ENCODE measurements at places on chromosomes 5 and 9.

DNA sequence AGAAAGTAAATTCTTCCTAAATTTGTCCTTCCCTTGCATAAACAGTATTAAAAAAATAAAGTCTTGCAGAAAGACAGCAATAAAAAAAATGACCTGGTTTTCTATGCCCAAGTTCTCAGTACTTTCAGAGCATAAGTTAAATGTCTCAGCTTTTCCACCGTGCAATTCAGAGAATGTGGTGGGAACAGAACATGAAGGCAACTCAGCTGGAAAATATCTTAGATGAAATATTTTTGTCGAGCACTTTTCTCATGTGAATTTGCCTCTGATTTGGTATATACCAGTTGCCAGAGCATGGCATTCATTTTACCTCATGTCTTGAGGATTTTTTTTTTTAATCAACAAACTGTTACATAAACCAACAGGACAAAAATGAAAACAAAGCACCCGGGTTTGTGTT, 176.1 kb downstream of the CETN3 start:
- DNase-seq: no peak

DNA sequence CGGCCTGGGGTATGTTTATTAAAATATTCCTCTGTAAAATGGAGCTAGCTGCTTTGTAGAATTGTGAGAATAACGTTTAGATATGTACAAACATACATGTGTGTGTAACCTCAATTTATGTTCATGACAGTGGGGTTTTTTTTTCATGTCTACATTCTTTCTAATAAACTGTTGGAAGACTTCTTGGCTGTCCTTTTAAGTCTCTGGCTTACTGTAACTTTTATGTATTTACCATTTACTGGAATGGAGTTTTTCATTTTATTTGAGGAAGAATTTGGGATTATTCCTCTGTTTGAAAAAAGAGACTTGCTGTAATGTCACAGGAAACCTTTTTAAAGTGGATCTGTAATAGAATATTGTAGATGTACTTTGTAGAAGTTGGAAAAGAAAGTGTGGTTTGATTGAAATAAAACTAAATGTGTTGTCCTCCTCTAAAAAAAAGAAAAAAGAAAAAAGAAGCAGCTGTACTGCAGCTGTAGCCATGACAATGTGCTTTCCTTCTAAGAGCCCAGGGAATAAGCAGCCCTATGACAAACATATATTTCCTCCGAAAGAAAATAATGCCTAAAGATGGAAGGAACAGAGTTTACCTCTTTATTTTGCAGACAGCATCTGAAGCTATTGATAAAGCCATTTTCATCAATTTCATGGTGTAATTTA, 71.2 kb upstream of the FREM1 start:
- no peak for DNase-seq

GRCh38 chr5:151585970-151586369, 5.2 kb downstream of the FAT2 start:
- no peak for DNase-seq

- DNase-seq: no peak
Measured at GRCh38 chr5:159403906-159404681, 73.8 kb upstream of the IL12B start.

DNA sequence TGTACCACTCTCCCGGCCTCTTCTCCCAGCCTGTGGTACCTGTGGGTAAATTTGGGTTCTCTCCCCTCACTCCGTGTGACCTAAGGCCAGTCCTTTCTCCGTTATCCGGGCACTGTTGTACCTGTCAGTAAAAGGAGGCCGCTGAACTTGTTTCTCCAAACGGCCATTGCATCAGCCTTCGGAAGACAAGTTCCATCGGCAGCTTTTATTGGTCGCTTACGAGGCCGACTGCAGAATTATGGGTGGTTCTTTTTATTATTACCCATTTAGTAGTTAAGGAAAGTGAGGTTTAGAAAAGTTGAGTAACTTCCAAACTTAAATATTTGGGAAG, 558 bp downstream of the GRPEL2 start:
- peak; percentile 44 for DNase-seq

GRCh38 chr9:94029932-94030317, 54.3 kb upstream of the PTPDC1 start:
- no peak for DNase-seq

- no peak for DNase-seq
Measured at GRCh38 chr5:19488786-19489185, 499.2 kb downstream of the CDH18 start.

DNA sequence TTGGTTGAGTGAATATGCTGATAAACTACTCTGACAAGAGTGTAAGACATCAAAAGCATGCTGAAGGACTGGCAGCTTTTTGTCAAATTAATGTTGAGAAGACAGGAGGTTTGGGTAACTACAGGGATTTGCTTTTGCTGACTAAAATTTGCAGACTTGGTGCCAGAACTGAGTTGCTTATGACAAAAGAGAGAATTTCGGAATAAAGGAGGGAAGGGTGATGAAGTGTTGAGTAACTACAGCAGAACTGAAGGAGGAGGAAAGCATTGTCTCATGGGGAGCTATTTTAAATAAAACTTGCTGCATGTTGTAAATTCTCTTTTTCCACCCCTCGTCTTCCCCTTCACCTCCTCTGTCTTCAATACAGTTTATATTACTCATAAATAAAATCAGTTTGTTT, 296.1 kb downstream of the YTHDC2 start:
- DNase-seq: no peak

- peak; percentile 27 for DNase-seq
Measured at GRCh38 chr9:84404095-84404686, 63.6 kb upstream of the SLC28A3 start.

DNA sequence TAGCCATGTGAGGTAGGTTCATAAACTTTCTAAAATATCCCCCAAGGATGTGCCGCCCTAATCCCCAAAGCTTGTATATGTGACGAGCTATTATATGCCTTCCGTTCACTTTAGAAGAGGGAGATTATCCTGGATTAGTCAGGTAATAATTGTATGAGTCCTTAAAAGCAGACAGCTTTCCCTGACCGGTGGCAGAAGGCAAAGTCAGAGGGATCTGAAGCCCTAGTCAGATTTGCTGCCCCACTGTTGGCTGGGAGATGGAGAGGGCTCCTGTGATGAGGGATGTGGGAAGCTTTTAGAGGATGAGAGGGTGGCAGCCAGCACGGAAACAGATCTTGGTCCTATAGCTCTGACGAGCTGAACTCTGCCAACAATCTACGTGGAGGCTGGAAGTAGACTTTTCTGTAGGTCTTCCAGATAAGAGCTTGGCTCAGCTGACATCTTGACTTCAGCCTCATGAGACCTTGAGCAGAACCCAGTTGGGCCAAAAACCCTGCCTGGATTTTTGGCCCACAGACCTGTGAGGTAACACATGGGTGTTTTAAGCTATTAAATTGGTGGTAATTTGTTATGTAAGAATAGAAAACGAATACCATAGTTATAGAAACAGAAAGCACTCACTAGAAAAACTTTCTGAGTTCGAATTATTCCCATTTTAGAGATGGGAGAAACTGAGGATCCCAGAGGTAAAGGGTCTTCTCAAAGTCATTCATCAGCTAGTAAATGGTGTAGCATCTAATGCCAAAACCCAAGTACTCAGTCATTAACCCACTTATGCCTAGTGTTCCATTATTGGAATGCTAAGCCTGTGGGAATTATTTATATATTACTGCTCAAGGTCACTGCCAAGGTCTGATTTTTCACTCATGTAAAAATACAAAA, 48.9 kb downstream of the SH3PXD2B start:
- DNase-seq: no peak

- DNase-seq: no peak
Measured at GRCh38 chr5:180127682-180128670, 56.4 kb upstream of the RNF130 start.

- no peak for DNase-seq
Measured at GRCh38 chr5:155025895-155026294, 12.3 kb downstream of the KIF4B start.

DNA sequence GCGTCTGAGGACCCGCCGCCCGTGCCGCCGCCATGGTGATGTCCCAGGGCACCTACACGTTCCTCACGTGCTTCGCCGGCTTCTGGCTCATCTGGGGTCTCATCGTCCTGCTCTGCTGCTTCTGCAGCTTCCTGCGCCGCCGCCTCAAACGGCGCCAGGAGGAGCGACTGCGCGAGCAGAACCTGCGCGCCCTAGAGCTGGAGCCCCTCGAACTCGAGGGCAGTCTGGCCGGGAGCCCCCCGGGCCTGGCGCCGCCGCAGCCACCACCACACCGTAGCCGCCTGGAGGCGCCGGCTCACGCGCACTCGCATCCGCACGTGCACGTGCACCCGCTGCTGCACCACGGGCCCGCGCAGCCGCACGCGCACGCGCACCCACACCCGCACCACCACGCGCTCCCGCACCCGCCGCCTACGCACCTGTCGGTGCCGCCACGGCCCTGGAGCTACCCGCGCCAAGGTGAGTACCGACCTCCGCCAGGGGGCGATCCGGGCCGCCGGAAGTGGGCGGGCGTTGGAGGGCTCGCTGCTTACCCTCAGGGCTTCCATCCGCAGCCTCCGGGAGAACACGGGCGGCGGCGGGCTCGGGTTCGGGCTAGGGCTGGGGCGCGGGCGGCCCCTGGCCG, 8.5 kb downstream of the PRR7 start:
- DNase-seq: peak; percentile 93

- no peak for DNase-seq
Measured at GRCh38 chr5:175070283-175070682, 345.9 kb downstream of the MSX2 start.

DNA sequence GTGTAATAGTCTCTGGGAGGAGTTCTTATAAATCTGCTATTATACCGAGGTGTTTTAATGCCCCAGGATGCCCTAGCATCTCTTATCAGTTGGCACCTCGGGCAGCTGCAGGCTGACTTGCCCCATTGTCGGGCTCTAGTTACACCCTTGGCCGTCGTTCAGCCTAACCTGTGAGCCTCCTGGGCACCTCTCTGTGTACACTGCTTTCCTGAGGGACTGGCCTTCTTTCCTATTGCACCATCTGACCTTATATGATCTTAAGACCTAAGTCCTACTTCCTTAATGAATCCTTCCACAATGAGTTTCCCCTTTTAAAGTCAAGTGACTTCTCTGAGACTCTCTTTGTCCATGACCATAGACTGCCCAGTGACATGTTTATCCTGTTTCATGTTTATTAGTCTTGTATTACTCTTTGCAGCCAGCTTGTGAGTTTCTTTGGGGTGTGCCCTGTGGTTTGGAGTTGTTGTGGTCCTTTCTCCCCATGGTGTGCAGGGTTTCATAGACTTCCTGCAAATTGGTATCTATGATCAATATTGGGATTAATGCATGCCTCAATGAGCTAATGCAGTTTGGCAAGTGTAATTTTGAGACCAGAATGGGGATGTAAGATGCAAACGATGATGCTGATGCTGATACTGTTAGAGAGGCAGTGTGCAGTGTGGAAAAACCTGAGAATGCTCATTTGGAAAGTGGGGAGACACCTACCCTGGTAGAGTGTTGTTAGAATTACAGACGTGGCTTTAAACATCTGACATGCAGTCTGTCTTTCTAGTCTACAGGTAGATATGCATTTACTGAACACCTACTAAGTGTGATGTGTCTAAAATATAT, 4.9 kb downstream of the DAPK1 start:
- DNase-seq: no peak

Data from GM12865 (cell line).